ENCODE measurements at places on chromosomes 16 and 17.
A peak's percentile ranks its signal among the peaks of the same experiment; 100 is the strongest.

GRCh38 chr17:47870056-47870455 is 19.1 kb upstream of the SP6 start:
- DNase-seq, result no peak

DNA sequence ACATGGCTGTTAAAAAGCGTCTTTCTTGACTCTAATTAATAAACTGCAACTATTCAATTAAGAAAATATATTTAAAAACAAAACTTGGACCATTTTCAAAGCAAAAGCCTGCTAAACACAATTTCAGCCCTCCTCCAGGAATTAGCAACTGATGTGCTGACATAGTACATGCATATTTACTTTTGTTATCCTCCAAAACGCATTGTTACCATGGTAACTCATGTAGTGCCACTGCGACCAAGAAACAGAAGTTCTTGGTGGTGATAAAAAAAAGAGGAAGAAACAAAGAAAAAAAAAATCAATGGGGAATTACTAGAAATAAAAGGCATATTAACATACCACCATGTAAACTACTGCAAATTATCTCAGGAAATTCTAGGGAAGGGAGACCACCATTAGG is 793.4 kb upstream of the CDH8 start:
- no peak for DNase-seq

DNA sequence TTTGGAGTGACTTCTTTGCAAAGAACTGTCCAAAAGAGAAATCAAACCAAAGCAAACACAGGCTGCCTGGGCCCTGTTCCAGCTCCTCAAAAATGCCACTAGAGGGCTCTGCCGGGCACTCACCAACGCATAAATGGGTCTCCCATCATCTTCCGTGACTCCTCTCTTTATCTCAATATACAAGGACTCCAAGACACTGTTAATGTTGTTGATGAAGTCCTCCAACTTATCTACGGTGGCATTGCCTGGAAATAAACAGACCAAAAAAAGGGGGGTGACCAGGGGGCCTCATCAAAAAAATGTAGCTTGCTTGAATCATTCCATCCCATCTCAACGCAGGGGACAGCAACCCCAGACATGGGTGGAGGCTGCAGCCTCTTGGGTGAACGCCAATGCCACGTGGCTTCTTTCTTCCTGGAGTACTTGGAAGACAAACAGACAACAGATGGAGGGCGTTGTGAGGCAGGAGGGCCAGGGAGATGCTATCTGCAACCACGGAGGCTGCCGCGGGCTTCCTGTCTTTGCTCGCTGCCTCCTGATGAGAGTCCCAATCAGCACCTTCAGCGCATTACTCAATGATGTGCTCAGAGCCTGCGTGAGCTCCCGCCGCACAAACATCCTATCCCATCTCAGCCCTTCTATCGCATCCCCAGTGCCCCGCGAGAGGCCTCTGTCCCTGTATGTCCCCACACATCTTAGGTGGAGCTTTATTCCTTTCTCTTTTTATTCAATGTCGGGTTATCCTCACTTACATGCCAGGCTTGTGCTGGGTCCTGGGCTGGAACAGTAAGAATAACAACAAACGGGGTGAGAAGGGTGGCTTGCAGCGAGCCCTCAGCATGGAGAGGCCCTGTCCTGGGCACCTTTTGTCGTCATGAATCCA is 32.0 kb downstream of the KDM8 start:
- DNase-seq, result peak; percentile 48

DNA sequence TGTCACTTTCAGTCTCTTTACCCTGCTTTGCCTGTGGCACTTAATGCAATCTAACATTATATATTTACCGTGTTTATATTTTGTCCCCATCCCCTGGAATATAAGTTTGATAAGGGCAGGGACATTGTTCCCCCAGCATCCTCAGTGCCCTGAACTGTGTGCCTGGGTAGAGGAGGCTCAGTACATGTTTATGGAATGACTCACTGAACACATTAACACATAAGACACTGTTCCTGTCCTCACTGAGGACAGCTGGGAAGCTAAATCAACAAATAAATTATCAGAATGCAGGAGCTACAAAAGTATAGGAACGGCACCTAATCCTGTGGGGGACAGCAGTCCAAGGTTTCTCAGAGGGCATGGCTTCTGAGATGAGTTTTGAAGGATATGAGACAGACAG is 27.8 kb downstream of the GRIN2A start:
- no peak for DNase-seq

GRCh38 chr17:50767446-50767845 is at the start of gene ANKRD40CL:
Gene ANKRD40CL (minus strand): TSS chr17:50767518. CDS start chr17:50766913, 605 bp downstream.
- DNase-seq, result no peak

DNA sequence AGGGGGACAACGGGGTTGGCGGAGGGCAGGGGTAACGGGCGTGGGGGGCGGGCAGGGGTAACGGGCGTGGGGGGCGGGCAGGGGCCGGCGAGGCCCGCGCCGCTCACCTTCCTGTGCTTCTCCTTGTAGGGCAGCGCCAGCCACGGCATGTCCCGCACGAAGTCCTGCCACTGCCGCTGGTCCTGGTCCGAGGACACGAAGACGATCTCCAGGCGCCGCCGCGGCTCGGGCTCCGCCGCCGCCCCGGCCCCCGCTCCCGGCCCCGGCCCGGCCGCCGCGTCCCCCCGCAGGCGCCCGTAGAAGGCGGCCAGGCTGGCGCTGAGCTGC is 401 bp downstream of the NXN start:
- DNase-seq, result no peak

DNA sequence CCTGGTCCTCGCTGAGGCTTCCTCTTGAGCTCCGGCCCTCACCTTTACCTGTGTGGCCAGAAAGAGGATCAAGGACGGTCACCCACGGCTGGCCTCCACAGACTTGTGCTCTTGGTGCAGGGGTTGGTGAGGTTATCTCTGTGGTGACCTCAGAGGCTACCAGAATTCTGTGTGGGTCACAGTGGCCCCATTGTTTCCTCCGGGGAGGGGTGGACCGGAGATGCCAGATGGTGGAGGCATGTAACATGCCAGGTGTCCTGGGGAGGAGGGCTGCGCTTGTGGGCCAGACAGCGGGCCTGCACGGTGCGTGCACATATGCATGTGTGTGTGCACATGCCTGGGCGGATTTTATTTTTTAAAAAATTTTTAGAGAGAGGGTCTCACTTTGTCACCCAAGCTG is 6.3 kb downstream of the SGCA start:
- DNase-seq, result no peak

GRCh38 chr17:1377334-1377733 is 22.7 kb downstream of the YWHAE start:
- DNase-seq, result no peak

DNA sequence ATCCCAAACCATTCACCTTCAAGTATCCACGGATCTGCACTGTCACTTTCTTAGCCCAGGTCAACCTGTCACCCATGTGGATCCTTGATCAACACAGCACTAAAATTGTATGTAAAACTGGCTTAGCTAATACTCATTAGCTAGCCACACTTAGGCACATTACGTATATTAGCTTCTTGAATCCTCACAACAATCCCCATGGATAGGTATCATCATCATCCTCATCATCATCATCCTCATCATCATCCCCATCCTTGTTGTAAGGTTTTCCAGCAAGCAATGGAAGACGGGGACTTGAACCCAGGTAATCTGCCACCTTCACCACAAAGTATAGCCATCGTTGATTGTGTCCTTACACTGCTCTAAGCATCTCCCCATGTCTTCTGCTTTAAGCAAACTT is 184.3 kb downstream of the XYLT1 start:
- no peak for DNase-seq

DNA sequence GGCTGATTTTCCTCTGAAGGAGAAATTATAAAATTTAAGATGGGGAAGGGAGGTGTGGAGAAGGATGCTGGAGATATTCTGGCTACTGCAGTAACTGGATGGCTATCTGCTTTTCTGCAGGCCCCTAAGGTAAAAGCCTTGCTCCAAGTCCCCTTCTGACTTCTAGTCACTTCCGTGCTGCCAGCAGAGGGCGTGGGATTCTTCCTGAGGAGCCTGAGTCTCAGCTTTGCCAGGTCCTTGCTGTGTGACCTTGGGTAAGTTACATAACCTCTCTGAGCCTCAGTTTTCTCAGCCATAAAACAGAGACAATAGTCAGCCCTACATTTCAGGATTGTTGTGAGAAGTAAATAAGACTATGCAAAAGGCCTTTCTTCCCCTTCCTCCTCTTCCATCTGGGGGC is 24.3 kb upstream of the TMEM220 start:
- no peak for DNase-seq

DNA sequence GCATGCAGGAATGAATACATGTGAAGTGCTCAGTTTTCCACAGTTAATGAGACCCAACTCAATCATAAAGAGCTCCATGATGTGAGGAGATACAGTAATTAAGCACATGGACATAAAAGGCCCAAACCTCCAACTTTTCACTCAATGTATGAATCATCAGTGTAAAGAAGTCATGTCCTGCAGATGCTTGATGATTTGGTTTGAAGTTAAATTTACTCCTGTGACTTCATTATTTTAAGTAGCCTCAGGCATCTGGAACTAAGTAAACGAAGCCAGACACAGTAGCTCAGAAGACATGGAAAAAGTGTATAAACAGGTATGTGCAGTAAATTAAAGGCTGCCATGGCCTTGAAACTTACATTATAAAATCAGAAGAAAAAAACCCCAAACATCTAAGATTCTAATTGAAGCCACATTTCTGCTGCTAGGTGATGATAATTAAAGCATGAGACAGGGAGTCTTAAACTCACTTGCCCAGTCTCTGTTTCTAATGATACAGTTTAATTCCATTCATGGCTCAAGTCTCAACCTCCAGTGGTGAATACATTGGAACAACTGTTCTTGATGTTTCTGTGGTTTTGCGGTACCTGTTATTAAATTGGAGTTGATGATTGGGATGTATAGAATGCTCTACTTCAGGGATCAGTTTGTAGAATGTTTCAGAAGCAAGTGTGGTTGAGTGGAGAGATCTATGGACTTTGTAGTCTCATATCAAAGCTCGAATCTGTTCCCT is 28.9 kb upstream of the CCL2 start:
- DNase-seq, result no peak

- DNase-seq, result no peak
Measured at GRCh38 chr17:44304651-44305050, 3.8 kb upstream of the RUNDC3A start.

- DNase-seq, result no peak
Measured at GRCh38 chr16:72905581-72905980, 142.3 kb downstream of the ZFHX3 start.

GRCh38 chr17:61849674-61850073 is 13.7 kb downstream of the BRIP1 start:
- DNase-seq, result no peak

- no peak for DNase-seq
Measured at GRCh38 chr16:30065943-30066760, 592 bp downstream of the ALDOA start.

GRCh38 chr16:67237396-67238277 is 9.6 kb downstream of the FHOD1 start:
- no peak for DNase-seq

GRCh38 chr16:9095656-9096397 is 4.4 kb downstream of the HAPSTR1 start:
- DNase-seq, result no peak

GRCh38 chr17:40564195-40564882 is 933 bp downstream of the CCR7 start:
- DNase-seq, result no peak

GRCh38 chr17:32148351-32148750 is 6.0 kb downstream of the RHOT1 start:
- DNase-seq, result no peak

- DNase-seq, result no peak
Measured at GRCh38 chr17:45907750-45908395, 13.5 kb downstream of the MAPT start.

DNA sequence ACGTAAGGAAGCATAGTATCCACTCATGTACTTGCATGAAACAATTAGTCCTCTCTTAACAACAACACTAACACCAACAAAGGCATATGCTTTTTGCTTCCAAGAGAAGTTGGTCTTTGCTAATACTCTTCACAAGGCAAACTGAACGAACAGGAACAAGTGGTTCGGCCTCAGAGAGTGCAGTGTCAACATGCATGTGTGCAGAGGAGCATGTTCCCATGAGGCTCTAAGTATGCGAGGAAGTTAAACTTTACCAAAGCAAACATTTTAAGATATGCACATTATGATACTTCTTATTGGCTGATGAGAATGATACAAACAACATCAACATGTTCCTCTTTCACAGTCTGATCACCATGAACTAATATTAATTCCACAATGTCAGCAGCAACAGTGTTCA is 285.3 kb upstream of the IRX5 start:
- DNase-seq, result no peak

DNA sequence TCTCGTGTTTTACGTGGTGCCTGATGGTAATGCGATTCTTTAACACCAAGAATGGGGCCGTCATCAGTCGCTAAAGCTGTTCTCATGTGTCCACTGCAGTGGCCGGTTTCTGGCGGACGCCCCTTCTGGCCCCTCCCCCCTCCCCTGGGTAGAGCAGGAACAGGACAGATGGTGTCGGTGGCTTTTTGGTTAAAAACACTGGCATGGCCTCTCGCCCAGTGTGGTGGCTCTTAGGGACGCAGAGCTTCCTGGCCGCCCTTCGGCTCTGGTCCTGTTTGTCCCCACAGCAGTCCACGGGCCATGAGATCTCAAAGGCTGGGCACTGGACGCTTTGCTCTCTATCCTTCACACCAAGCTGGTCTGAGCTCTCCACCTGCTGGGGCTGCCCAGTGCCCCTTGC is 151.8 kb downstream of the BANP start:
- no peak for DNase-seq

DNA sequence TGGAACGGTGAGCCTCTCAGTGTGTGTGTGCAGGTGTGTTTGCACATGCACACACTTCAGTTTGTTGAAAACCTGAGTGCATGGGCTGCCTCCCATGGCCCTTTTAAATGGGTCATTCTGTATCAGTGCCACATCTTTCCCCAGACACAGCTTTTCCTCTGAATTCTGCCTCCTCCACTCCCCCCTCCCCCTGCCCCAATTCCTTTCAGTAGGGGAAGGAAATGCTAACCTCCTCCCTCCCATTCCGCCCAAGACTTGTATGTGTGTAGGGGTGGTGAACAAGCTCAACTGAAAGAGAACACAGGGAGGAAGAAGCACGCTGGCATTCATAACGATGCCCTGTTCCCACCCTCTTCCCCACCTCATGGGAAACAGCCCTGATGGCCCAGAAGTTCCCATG is 34.3 kb downstream of the C17orf75 start:
- DNase-seq, result no peak

All from nucleus accumbens (tissue), 56 donors.